ENCODE measurements at places on chromosomes 1 and 21.

DNA sequence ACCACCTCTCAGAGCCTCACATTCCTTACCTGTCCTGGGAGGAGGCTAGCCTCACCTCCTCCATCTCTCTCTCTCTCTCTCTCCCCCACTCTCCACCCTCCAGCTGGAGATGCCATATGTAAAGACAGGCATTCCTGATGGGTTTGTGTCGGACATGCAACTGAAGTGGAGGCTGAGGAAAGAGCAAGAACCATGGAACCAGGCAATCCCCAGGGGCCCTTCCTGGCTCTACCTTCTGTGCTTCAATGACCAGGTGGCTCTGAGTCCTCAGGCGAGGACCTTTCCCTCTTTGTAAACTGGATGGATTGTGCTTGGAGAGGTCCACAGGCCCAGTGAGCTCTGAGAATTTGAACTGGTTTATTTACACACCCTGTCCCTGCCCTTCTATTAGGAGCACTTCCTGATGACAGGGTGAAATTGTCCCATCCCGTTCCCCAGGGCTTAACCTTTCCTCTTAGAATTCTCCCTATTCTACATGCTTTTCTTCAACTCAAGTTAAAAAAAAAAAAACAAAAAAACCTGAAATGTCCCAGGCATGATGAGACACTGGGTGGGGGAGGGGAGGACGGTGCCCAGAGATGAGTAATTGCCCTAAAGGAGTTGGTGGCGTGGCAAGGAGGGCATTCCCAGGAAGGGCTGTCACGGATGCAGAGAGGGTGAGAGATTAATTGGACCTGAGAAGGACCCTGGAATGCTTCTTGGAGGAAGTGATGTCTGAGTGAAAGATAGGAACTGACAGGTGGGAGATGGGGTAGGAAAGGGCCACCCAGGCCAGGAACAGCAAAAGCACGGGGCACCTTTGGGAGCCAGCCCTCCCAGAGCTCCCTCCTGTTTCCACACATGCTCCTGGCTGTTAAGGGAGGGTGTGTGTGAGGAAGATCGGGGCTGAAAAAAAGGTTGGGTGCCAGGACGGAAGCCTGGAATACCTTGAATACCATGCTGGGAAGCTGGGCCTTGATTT, 50.2 kb upstream of the WASF2 start:
- DNase-seq: no peak

- DNase-seq: no peak
Measured at GRCh38 chr1:94540440-94541245, 916 bp downstream of the F3 start.

DNA sequence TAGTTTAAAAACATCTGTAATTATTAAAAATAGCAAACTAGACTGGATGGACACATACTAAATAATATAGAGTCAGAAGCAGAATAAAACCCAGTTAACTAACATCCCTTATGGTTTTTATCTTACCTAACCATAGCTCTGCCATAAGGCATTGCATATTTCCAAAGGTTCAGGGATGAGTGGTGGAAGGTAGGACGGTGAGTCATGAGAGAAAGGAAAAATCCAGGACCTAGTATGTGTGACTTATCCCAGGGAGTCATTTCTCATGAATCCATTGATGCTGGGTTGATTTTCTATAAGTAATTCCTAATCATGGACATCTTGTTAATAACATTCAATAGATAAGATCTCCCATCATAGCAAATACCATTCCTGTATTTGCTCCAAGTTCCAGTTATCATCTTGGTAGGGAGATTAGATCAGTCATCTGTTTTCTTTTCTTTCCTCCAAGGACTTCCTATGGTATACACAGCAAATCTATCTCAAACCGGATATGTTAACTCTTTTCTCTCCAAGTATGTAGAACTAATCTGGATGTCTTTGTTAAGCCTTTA, 490.7 kb upstream of the B3GALT2 start:
- no peak for DNase-seq

GRCh38 chr1:14836426-14837140, 238.1 kb downstream of the KAZN start:
- no peak for DNase-seq
